ENCODE measurements at places on chromosomes 6 and 20.

GRCh38 chr6:16689788-16690607 is 71.3 kb downstream of the ATXN1 start:
- no peak for DNase-seq

DNA sequence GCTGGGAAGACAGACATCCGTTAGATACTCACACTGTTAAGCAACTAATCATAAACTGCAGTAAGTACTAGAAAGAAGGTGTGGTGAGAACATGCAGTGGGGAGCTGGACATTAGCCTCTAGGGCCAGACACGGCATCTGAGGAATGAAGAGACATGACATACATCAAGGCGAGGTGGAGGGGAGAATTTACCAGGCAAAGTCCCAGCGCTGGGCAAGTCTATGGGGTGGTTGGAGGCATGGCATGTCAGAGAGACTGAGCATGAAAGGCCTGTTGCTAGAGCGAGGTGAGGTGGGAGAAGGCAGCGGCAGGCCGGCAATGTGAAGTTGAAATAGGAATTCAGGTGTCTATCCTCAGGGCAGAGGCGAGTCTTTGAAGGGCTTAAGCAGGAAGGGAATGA is 31.8 kb downstream of the SLC24A3 start:
- DNase-seq: no peak

GRCh38 chr6:26613201-26613600 is 16.4 kb downstream of the ABT1 start:
- DNase-seq: no peak

DNA sequence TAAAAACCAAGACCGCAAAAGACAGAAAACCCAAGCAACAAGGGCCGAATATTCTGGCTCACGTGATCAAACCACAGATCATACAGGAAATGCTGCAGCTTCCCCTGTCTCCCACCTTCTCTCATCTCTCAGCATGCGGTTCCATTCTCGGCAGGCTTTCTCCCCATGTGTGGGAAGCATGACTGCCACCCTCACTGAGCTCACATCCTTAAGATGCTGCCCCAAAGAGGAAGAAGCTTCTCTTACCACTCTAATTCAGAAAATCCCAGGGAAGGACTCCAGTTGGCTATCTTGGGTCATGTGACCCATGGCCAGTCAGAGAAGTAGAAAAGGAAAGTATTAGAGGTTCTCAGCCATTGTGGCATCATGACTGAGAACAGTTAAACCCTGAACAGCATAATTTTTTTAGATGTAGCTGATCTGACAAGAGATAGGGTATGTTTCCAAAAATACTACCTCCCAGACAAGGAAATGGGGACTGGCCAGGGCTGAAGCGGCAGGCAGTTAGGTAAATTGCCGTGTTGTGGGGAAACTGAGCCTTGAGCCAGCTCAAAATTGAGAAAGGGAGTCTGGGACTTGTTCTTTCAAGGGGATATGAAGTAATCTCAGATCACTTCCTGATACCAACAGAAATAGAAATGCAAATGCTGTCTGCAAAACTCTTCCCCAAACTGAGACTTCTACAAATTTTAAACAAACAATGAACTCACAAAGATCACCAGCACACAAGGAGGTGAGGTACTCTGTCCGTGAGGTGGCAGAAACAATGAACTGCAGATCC is 37.1 kb upstream of the GRM4 start:
- DNase-seq: peak; percentile 31

DNA sequence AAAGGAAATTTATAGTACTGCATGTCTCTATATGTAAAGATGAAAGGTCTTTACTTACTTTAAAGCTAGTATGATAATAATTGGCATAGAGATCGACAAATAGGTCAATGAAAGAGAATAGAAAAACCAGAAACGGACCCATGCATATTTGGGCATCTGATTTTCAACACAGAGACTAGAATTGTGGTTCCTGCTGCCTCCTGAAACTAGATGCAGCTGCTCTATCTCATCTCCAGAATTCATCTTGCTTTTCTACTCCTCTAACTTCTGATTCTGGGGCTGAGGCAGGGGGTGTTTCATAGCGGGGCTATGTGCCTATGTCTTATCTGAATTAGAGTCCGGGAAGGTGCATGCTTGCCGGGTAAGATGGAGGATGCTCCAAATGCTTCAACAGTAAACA is 105.9 kb downstream of the ADTRP start:
- no peak for DNase-seq

Data from stimulated activated CD4-positive, alpha-beta T cell treated with anti-CD3 and anti-CD28 coated beads, TNF-alpha, amount 100 ng/mL, for 24 hours (primary cell).